Activated naive CD4-positive, alpha-beta T cell treated with anti-CD3 and anti-CD28 coated beads, Interleukin-2, amount 10 ng/mL, durations not matched to agents 7 days and 5 days (primary cell): ENCODE measurements at places on chromosomes 12 and 14.

- peak; percentile 5 for DNase-seq
These were observed at the start of gene KRT2 for GRCh38 chr12:52651726-52652261. Gene KRT2 (minus strand): TSS chr12:52652211. CDS start chr12:52652142, 69 bp downstream.

DNA sequence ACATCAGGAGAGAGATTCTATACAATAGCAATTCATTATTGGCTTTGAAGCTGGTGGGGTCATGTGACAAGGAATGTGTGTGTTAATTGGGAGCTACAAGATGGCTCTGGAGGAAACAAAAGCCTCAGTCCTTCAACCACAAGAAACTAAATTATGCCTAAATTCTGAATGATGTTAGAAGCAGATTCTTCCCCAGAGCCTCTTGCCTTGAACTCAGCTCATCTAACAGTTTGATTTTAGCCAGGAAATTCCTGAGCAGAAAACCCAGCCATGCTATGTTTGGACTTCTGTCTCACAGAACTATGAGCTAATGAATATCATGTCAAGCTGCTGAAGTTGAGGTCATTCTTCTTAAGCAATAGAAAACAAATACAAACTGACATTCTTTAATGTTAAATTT, 274.7 kb downstream of the SLC6A15 start:
- DNase-seq = no peak

DNA sequence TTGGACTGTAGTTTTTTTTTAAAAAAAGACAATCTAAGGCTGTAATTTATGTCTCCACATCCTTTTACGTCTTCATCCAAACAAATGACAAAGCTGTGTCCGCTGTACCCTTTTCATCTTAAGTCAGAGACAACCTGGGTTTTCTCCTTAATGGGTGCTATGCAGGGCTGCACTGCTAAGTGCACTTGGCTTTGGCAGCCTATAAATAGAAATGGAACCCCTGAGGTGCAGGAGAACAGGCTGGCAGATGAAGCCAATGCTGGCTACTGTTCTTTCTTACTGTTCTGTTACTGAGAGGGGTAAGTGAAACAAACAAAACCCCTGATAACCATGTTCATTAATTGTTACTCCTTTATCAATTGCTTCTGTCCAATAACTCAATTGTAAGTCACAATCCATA, 47.1 kb upstream of the KICS2 start:
- no peak for DNase-seq

- peak; percentile 41 for DNase-seq
These were observed at the start of gene NEUROD4 for GRCh38 chr12:55019784-55020183. Gene NEUROD4 (plus strand): TSS chr12:55019974. CDS start chr12:55026440, 6,466 bp downstream.

- no peak for DNase-seq
These were observed 65.5 kb downstream of the TSPAN8 start for GRCh38 chr12:71092290-71092689.

GRCh38 chr12:102503056-102503681, 22.8 kb upstream of the IGF1 start:
- DNase-seq = no peak
